T-helper 2 cell treated with Interferon-gamma antibody and Interleukin-4, amounts not matched to agents 5 μg/mL and 100 μg/mL, for 36 hours (primary cell): ENCODE measurements at places on chromosomes 4 and X.

DNA sequence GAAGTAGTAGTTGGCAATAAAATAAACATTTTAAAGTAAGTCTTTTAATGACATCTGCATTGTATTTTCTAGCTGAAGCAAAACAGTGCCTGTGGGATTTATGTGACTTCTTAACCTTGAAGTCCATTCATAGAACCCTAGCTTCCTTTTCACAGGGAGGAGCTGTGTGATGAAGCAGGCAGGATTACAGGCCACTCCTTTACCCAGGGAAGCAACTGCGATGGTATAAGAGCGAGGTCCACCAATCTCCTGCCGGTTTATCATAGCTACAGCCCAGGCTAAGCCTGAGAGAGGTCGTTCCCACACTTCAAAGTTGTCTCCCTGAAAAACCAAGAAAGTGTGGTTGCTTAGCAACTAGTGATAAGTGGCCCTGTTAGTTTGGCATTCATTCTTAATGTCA is 7.0 kb downstream of the RPL36A start:
- DNase-seq: no peak

DNA sequence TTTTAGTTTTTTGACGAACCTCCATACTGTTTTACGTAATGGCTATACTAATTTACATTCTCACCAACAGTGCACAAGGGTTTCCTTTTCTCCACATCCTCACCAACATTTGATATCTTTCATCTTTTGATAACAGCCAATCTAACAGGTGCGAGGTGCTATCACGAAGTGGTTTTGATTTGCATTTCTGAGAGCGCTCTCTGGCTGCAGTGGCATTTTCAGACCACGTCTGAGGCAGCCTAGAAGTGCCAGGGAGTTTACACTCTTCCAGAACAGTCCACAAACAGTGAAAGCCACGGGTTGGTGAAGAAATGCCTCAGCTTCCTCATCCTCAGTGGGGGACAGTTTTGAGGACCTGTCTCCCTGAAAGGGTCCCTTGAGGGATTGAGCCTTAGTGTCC is 471.0 kb downstream of the BCOR start:
- DNase-seq: no peak

DNA sequence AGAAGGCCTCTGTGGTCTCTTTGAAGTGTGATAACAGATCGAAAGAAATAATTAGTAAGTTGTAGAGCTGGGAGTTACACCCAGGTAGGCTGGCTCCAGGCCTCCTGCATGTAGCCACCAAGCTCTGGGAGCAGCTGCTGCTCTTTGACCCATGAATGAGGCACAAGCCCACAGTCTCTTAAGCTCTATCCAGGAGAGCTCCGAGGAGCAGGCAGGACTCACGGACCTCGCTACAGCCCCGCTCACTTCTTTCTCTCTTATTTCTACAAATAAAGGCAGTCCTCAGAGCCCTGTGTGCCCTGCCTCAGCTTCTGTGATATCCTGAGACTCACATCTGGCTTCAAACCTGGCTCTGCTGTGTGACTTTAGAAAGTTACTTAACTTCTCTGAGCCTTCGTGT is 86.9 kb downstream of the EVC start:
- no peak for DNase-seq

- DNase-seq: no peak
These were observed 63.3 kb downstream of the USP9X start for GRCh38 chrX:41148553-41148952.

GRCh38 chr4:36208893-36209473 is 35.3 kb downstream of the ARAP2 start:
- no peak for DNase-seq

DNA sequence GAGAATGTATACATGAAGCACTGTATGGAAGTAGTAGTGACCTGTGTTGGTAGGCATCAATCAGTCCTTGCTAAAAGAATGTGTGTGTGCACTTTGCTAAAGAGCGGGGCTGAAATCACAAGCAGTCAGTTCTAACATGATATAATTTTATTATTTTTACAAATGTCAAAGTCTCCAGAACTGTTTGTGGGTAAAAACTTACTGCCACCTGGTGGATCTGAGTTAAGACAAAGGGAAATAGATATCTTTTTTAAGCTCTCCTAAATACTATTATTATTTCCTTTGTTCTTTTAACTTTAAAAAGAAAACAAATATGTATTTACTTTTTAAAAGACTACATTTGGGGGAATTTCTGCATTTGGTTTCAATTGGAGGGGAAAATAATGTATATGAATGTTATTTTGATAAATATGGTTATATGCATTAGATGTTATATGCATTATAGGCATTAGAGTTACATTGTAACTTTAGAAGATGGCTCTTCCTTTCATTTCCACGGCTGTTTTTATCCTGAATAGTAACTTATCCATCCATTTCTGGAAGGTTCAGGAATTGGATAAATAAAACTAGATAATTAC is 7.8 kb upstream of the CLOCK start:
- no peak for DNase-seq

- no peak for DNase-seq
These were observed 267.5 kb downstream of the FAT4 start for GRCh38 chr4:125582302-125582701.

- peak; percentile 8 for DNase-seq
These were observed 84.0 kb upstream of the BMP2K start for GRCh38 chr4:78691971-78692821.

- no peak for DNase-seq
These were observed 9.6 kb upstream of the INTU start for GRCh38 chr4:127622921-127623796.

- no peak for DNase-seq
These were observed 112.3 kb downstream of the KLHL8 start for GRCh38 chr4:87108142-87108546.

GRCh38 chr4:52250154-52250553 is 199.1 kb downstream of the SPATA18 start:
- DNase-seq: no peak

DNA sequence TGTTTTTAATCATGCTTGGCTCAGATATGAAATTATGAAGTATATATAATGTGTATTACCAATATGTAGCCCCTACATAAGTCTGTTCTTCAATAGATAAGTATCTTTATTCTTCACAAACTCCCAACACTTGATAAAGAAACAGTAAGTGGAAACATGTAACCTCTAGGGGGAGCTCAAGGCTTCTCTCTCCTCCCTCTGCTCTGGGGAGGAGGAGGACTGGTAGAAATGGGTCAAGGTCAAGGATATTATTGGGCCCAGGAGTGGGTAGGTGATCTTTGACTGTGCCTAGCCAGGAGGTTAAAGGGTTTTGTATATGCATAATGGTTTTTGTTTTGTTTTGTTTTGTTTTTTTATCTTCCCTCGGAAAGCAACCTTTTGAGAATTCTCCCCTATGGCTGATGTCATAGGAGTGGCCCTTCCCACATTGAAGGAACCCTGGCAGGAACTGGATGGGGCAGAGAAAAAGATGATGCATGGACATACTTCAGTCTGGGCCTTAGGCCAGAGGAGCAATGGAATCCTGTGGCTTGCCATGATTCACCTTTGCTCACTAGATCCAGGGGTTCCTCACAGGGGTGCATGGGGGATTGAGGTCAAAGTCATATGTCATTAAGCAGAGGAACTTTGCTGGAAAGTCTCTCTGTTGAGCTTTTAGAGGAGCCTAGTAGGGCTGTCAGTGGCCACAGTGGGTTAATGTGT is 460.3 kb downstream of the MID1IP1 start:
- peak; percentile 11 for DNase-seq

- no peak for DNase-seq
These were observed 59.0 kb upstream of the SLIT2 start for GRCh38 chr4:20192736-20193135.

- DNase-seq: no peak
These were observed 104.2 kb downstream of the FAM47B start for GRCh38 chrX:35046660-35047296.

- DNase-seq: no peak
These were observed 26.6 kb upstream of the PLS3 start for GRCh38 chrX:115534383-115534782.

DNA sequence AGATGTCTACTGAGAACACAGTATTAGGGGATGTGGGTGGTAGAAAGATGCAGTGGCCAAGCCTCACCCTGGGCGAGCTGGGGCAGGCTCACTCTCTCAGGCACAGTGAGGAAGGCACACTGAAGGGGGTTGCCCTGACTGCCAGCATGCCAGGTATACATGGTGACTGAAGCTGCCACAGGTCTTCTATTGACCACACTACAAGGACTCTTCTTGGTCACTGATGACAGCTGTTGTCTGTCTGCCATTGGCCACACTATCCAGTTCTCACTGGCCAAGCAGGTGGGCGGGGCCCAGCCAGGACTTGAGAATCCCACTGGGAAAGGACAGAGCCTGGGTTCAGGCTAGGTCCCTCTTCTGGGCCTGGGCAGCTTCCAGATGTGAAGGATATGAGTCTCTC is 39.7 kb upstream of the TBC1D14 start:
- no peak for DNase-seq

DNA sequence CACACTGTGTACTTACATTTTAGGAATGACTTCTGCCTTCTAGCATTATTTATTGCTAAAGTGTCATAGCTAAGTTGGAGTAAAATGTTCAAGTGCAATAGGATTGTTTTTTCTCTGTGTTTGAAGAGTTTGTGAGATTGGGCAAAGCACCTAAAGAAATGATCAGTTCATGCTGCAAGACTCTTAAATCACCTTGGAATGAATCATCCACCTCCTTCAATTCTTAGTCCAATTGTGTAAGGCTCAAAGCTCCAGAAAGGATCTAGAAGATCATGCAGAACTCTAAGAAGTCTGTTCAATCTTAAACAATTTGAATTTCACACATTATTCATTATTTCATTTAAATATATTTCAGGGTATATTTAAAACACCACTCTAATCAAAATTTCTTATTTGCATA is 137.1 kb downstream of the AMELX start:
- DNase-seq: no peak

GRCh38 chr4:8289151-8289750 is 19.7 kb downstream of the HTRA3 start:
- DNase-seq: no peak

DNA sequence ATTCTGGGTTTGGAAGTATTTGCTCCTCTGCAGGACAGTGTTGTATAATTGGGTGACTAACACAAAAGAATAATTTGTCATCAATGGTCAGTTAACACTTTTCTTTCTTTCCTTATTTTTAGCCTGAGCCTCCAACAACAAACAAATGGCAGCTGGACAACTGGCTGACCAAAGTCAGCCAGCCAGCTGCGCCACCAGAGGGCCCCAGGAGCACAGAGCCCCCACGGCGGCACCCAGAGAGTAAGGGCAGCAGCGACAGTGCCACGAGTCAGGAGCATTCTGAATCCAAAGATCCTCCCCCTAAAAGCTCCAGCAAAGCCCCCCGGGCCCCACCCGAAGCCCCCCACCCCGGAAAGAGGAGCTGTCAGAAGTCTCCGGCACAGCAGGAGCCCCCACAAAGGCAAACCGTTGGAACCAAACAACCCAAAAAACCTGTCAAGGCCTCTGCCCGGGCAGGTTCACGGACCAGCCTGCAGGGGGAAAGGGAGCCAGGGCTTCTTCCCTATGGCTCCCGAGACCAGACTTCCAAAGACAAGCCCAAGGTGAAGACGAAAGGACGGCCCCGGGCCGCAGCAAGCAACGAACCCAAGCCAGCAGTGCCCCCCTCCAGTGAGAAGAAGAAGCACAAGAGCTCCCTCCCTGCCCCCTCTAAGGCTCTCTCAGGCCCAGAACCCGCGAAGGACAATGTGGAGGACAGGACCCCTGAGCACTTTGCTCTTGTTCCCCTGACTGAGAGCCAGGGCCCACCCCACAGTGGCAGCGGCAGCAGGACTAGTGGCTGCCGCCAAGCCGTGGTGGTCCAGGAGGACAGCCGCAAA is 106.0 kb downstream of the KLHL8 start:
- DNase-seq: no peak

GRCh38 chr4:114870987-114871386 is 242.4 kb downstream of the NDST4 start:
- DNase-seq: no peak

GRCh38 chrX:20372533-20372932 is 105.8 kb upstream of the RPS6KA3 start:
- DNase-seq: no peak

DNA sequence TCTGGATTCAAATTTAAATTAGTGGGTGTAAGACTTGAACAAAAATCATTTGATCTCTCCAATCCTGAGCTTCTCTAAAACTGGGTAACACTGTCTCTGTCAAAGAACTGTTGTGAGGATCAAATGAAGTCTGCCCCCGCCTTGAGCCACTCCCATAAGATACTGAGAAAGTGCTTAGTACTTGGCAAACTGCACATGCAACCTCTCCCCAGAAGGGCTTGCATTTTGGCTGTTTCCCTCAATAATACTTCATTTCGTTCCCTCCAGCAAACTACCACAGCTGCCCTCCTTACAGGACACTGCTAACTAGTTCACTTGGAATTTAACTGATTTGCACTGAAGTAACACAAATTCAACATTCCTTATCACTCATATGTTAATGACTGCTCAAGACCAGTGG is 79.8 kb downstream of the APBB2 start:
- no peak for DNase-seq

- DNase-seq: no peak
These were observed 6.7 kb downstream of the SLC34A2 start for GRCh38 chr4:25662306-25662705.

DNA sequence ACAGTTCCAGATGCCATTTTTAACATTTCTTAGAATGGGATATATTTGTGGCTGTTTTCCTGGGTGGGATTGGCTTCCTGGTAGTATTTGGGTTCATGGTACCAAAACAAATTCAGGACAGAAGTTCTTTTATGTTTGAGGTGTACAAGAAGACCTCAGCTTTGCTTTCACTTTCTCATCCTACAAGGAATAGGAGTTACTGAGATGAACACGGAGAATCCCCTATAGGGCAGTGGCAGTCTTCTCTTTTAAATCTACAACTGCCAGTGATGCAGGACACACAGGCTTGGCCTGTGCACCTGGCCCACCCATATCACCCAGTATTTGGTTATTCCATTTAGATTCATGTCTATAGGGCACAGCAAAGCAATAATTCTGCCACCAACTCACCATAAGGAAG is 35.2 kb downstream of the SLC10A7 start:
- DNase-seq: no peak

DNA sequence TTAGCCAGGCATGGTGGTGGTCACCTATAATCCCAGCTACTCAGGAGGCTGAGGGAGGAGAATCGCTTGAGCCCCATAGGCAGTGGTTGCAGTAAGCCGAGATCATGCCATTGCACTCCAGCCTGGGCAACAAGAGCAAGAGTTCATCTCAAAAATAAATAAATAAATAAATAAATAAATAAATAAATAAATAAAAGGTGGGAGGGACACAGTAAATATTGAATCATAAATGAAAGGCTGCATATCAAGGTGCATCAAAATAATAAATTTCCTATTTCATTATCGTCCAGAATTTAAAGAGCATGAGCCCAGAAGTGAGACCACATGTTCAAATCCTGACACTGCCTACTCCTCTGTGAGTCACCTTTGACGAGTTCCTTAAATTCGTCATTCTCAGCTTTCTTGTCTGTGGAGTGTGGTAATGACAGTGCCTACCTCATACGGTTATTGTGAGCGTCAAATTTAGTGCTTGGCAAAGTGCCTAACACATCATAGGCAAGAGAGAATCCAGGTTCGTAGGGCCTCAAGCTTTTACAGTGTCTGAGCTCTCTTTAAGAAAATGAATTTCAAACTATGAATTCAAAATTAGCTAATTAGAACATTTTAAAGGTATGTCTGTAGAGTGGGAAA is 49.9 kb downstream of the IL15 start:
- DNase-seq: no peak

GRCh38 chrX:101385795-101386541 is at the start of gene BTK:
Gene BTK, minus strand, starts transcription at chrX:101386191. Its CDS starts 10,907 bp downstream, at chrX:101375284.
- DNase-seq: no peak
